NCI-H1436 treated with DMSO at 0.1 percent for 48 hours (cell line): ENCODE measurements at places on chromosomes 13 and 19.

DNA sequence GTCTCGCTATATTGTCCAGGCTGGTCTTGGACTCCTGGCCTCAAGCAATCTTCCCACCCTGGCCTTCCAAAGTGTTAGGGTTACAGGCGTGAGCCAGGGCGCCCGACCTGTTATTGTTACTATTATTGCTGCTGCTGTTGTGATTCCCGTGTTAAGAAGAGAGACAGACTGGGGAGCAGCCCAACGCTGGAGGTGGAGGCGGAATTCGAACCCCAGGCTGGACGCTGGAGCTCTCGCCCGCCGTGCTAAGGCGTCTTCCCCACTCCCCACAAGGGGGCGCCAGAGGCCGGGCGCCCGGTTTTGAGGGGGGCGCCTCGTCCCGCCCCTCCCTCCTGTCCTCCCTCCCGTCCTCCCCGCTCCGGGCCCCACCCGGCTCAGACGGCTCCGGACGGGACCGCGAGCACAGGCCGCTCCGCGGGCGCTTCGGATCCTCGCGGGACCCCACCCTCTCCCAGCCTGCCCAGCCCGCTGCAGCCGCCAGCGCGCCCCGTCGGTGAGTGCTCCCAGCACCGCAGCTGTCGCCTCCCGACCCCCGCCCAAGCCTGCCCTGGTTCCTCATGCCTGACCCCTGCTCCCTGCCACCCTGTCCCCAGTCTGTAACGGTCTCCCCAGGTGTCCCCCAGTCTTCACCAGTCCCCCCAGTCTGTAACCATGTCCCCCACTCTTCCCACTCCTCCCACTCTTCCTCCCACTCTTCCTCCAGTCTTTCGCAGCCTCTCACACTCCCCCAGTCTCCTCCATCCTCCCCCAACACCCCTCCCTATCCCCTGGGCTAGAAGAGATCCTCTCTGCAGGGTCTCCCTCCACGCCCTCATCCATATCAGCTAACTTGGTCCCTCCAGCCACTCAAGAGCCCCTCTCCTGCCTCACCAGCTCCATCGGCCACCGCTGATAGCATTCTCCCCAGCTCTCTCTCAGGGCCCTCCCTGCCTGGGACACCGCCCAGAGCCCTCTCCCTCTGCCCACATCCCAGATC lies at the start of gene EHD2:
Gene EHD2 (plus strand): TSS at position 377 of the 976 bp plus-strand sequence. CDS start 3,191 bp downstream, outside the sequence.
- DNase-seq, result no peak

DNA sequence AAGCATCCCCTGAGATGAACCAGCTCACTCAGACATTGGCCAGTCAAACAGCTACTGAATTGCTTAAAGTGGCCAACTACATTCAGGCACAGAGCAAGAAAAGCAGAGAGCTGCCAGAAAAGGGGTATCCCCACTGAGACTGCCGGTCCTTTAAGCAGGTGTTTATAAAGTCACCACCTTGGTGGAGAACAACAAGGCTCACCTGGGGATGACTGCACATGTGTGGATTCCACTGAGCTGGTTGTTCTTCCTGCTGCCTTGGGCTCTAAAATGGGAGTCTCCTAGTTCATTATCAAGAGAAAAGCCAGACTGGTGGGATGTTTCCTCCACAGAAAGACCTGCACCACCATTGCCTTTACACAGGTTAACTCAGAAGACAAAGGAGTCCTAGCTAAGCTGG lies 51.8 kb upstream of the IPO5 start:
- no peak for DNase-seq

GRCh38 chr19:14530506-14530905 lies 1.1 kb downstream of the TECR start:
- no peak for DNase-seq

GRCh38 chr13:106906426-106906996 lies 338.6 kb upstream of the ARGLU1 start:
- no peak for DNase-seq

DNA sequence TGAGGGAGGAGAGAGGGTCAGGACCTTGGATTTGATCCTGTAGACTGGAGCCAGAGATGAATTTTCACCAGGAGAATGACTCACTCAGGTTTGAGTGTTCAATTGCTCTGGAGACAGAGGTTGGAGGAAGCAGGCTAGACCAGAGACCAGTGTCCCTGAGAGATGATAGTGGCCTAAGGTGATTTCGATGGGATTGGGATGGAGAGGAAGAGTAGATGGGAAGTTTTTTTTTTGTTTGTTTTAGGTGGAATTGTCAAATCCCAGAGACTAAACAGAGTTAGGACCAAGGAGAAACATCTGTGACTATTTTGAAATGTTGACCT lies 2.3 kb downstream of the CEBPG start:
- DNase-seq, result no peak

GRCh38 chr13:33766329-33767123 lies 51.4 kb upstream of the RFC3 start:
- no peak for DNase-seq

DNA sequence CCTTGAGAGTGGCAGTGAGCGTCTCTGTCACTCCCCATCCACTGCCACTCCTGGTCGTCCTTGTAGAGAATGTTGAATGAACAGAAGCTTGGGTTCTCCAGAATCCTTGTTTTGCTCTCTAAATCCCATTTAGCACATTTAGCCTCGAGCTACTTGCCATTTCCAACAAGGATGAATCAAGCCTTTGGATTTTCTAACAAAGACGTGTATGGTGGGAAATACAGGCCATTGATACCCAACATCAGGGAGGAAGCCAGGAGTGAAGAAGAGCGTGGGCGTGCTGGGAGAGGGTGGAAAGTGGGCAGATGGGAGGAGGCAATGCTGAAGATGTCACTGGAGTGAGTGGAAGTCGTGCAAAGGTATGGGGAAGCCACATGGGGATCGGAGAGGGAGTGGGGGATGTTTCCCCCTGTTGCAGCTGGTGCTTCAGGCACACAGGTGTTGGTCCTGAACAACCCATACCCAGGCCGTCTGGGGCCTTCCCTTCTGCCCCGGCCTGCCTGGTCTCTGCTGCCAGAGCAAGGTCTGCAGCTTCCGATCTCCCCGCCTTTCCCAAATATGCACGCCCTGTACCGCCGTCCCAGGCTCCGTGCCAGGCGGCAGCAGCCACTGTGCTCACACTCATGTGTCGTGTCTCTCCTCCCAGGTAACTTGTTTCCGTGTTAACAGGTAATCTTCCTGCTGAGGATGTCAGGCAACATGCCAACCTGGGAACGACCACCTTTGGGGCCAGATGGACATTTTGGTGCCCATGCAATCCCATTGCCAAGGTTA lies 48.7 kb downstream of the ZIC5 start:
- no peak for DNase-seq

GRCh38 chr13:50731400-50731799 lies 112.1 kb downstream of the DLEU7 start:
- no peak for DNase-seq

- no peak for DNase-seq
These were observed 243.3 kb upstream of the STARD13 start for GRCh38 chr13:33528896-33529295.

DNA sequence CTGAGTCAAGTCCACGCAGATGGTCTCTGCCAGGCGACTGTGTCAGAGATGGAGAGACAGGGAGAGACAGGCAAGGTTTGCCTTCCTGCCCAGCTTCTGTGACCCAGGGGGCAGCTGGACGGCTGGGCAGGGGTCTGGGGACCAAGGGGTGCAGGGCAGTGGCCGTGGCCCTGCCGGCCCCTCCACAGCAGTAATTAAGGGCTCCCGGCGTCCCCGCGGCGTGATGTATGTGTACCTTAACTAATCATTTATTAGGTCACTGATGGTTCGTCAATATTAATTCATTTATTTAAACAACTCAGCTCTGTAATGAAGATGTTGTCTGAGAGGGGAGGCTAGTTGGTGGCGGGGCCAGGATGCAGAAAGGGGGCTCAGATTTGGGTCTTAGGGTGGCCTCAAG lies 28.6 kb upstream of the TCF3 start:
- DNase-seq, result no peak
